Activated CD4-positive, alpha-beta T cell treated with anti-CD3 and anti-CD28 coated beads for 24 hours (primary cell): ENCODE measurements at places on chromosomes 7 and 10.

- DNase-seq: no peak
Measured at GRCh38 chr10:114389426-114389825, 14.9 kb downstream of the AFAP1L2 start.

DNA sequence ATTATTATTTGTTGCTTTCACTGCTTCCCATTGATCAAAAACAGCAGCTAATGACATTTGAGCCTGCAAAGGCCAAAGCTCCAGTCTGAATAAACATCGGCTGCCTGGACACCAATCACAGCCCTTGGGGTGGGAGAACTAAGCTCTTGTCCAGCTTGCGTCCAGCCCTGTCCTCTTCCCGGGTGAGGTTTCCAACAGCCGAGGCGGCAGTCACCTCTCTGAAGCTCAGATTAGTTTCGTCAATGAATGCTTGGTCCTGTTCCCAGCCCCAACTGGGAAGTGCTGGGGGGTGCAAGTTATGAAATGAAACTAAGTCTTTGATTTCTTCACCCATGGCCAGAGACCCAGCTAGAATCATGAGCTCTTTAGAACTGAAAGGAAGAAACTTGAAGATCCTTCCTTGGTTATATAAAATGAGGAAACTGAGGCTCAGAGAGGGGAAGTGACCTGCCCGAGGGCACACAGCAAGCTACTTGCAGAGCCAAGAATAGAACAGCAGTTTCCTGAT lies 114.0 kb upstream of the TCF7L2 start:
- DNase-seq: no peak

DNA sequence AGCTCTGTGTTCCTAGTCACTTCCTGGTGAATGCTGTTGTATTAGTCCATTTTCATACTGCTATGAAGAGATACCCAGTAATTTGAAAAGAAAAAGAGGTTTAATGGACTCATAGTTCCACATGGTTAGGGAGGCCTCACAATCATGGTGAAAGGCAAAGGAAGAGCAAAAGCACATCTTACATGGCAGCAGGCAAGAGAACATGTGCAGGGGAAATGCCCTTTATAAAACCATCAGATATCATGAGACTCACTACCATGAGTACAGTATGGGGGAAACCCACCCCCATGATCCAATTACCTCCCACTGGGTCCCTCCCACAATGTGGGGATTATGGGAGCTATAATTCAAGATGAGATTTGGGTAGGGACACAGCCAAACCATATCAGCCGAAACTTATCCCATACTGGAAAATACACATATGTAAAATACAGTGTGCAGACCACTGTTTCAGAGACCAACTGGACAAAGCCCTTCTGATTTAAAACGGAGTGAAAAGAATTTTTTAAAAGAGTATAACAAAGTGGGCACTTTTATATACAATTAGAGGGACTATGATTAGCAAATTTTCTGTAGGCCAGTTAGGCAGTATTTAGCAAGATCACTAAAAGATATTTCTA lies 8.0 kb downstream of the CYREN start:
- DNase-seq: no peak

DNA sequence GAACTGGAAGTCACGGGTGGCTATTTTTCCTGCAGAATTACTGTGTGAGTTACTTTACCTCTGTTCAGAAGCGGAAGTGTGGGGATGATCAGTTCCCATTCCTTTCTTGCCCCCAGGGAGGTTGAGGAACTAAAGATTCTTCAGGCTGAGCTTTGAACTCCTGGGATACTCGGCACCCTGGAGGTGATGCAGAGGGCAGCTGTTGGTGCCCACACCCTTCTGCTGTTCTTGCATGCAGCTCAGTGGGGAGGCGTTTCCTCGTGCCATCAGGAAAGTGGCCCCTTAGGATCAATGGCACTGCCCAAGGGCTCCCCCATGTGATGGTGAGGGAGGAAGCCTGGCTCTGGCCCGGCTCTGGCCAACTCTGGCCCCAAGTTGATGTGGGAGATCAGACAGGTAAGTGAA lies 44.7 kb upstream of the MXI1 start:
- no peak for DNase-seq

GRCh38 chr10:110508806-110509544 lies 11.3 kb downstream of the DUSP5 start:
- DNase-seq: no peak

DNA sequence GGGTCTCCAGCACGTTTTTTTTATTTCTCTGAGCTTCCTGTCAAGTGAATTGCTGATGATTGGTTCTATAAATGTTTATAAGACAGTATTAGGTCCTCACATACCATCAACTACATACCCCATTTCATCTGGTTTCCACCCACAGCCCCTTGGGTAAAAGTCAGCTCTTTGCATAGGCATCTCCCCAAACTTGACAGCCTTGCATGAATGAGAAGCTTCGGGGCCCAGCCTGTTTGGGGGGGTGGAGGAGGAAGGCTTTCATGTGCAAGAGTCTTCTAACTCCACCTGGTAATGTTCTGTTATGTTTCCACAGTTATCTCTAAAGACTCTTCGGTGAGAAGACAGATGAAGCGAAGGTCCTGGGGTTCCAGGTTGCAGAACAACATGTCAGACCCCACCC lies 75.4 kb downstream of the SCRN1 start:
- DNase-seq: no peak

- no peak for DNase-seq
Measured at GRCh38 chr7:51324206-51324898, 7.7 kb upstream of the COBL start.
